ENCODE measurements at places on chromosomes 5 and 9.

GRCh38 chr5:124583469-124584350 lies 162.7 kb downstream of the ZNF608 start:
- no peak for DNase-seq

GRCh38 chr5:35954175-35954574 lies 15.8 kb upstream of the CAPSL start:
- no peak for DNase-seq

DNA sequence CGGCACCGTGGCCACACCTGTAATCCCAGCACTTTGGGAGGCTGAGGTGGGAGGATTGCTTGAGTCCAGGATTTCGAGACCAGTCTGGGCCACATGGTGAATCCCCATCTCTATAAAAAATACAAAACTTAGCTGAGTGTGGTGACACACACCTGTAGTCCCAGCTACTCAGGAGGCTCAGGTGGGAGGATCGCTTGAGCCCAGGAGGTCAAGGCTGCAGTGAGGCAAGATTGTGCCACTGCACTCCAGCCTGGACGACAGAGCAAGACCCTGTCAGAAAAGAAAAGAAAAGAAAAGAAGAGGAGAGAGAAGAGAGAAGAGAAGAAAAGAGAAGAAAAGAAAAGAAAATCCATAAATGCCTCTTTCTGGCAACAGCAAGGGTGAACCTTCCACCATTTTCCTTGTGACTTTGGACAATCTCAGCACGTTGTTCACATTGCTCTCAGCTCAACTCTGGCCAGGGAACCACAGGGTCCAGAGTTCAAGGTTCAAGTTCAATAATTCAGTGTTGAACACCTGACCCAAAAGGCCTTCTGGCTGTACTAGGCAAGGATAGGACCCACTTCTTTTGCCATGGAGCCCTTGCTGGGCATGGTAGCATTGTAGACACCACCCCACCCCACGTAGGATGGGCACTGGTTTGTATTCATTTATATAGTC lies 14.6 kb upstream of the DUSP1 start:
- no peak for DNase-seq

GRCh38 chr5:74667396-74667795 lies 17.6 kb upstream of the HEXB start:
- DNase-seq: no peak

DNA sequence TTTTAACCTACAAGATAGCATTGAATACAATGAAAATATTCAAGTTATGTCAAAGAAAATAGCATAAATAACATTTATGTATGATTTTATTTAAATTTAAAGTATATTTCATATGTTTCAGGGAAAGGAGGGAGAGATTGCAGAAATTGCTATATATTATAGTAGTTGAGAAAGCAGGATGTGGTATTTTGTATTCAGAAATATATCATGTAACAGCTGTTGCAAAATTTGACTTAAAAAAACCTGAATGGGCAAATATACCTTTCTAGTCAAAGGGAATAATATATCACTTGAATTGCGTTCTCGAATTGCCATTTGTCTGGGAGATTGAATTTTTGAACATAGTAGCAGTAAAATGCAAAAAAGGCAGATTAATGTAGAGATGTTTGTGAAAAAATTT lies 80.6 kb downstream of the PAM start:
- no peak for DNase-seq

GRCh38 chr5:132066871-132067270 lies 6.4 kb downstream of the IL3 start:
- DNase-seq: no peak

- no peak for DNase-seq
Observed at GRCh38 chr5:135631391-135631790, 52.6 kb upstream of the CXCL14 start.

- DNase-seq: no peak
Observed at GRCh38 chr5:150946351-150946905, 41.6 kb upstream of the ZNF300 start.

GRCh38 chr5:30239331-30240022 lies 954.0 kb upstream of the CDH6 start:
- DNase-seq: no peak

GRCh38 chr9:135770203-135770535 lies 68.2 kb downstream of the KCNT1 start:
- no peak for DNase-seq

GRCh38 chr9:21965401-21965951 lies 28.7 kb downstream of the CDKN2A start:
- DNase-seq: peak; percentile 16

- DNase-seq: no peak
Observed at GRCh38 chr5:106584268-106584667, 1086.5 kb downstream of the EFNA5 start.

GRCh38 chr5:140565780-140566095 lies 1.1 kb downstream of the SLC35A4 start:
- no peak for DNase-seq

GRCh38 chr9:84709056-84709455 lies 39.5 kb downstream of the NTRK2 start:
- no peak for DNase-seq

GRCh38 chr9:6506571-6506970 lies 93.6 kb downstream of the UHRF2 start:
- no peak for DNase-seq

GRCh38 chr5:133967698-133968203 lies 674 bp downstream of the C5orf15 start:
- DNase-seq: no peak

GRCh38 chr5:56666901-56667300 lies 148.4 kb upstream of the MAP3K1 start:
- no peak for DNase-seq

DNA sequence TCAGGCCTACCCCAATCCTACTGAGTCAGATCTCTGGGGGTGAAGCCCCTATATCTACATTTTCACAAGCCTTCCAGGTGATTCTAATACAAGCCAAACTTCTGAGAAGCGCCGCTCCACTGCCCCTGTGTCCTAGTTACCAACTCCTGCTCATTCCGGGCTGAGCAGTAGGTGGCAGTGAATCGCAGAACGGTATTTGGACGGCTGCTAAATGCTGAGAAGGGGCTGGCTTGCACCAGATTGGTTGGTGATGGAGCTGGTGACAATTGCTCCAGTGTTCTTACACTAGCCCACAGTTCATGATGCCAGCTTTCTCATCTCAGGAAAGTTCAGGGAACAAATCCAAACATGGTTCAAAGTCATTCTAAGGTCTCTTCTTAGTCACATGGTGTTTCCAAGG lies 31.1 kb upstream of the FGF1 start:
- no peak for DNase-seq

DNA sequence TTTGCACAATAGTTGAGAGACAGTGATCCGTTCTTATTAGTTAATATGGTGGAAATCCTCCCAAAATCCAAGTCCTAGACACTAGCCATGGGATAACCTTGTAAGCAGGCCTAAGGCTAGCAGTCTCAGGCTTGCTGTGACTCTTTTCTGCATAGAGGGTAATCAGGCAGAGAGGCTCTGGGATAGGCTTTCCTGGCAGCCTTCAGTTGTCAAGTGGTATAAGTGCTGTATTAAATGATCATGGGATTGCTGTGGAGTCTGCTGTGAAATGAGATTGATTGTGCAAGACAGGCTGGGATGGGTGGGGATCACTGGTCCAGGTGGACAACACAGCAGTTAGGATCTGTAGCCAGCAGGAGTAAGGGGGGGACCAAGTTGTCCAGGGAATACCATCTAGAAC lies 416.4 kb downstream of the TLE4 start:
- no peak for DNase-seq

DNA sequence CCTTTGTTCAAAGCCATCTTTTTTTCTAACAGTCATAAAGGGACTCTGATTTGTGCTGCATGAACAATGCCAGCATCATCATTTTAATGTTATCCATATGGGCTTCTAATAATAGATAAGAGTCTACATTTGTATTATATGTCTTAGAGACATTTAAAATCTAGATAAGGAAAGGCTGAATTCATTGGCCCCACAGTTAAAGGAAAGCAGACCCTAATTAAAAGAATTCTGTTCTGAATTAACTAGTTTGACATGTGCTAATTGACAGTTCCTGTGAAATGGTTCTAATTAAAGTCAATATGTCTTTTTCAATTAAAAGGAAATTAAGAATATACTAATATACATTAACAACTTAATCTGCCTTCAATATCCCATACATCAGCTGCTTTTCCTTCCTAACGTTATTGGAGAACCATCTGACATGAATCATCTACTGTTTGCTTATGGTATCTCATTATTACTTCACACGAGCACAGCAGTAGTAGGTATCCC lies 104.7 kb downstream of the NR2F1-AS1 start:
- no peak for DNase-seq

GRCh38 chr9:10112798-10113197 lies 500.0 kb downstream of the PTPRD start:
- DNase-seq: no peak

GRCh38 chr9:103900466-103900865 lies 193.6 kb upstream of the SMC2 start:
- no peak for DNase-seq

GRCh38 chr5:40437452-40437861 lies 242.3 kb upstream of the PTGER4 start:
- peak; percentile 5 for DNase-seq

- no peak for DNase-seq
Observed at GRCh38 chr5:111280282-111280951, 56.2 kb downstream of the CAMK4 start.

DNA sequence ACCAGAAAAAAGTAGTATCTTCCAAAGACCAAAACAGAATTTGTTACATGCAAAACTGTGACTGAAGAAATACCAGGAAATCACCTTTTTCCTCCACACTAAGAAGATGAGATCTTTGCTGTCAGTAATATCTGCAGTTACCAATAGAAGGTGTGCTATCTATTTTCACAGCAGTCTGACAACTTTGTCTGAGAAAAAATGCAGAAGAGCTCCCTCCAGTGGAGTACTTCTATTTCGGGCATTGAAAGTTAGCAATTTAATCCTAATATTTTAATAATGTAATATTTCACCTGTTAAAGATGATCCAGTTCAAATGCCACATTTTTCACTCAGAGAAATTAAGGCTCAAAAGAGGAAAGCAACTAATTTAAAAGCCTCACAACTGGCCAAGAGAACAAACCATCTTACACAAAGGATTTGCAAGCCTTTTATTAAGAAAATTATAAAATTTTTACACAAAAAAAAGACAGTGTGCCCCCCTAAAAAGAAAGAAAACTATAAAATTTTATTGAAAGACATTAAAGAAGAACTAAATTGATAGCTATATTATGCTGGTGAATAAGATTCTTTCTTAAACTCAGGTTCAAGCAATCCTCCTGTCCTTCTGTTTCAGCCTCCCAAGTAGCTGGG lies 50.6 kb downstream of the DEPDC1B start:
- no peak for DNase-seq

GRCh38 chr9:70817311-70817710 lies 304.1 kb downstream of the TRPM3 start:
- no peak for DNase-seq

GRCh38 chr9:85416715-85417114 lies 325.0 kb downstream of the AGTPBP1 start:
- no peak for DNase-seq

DNA sequence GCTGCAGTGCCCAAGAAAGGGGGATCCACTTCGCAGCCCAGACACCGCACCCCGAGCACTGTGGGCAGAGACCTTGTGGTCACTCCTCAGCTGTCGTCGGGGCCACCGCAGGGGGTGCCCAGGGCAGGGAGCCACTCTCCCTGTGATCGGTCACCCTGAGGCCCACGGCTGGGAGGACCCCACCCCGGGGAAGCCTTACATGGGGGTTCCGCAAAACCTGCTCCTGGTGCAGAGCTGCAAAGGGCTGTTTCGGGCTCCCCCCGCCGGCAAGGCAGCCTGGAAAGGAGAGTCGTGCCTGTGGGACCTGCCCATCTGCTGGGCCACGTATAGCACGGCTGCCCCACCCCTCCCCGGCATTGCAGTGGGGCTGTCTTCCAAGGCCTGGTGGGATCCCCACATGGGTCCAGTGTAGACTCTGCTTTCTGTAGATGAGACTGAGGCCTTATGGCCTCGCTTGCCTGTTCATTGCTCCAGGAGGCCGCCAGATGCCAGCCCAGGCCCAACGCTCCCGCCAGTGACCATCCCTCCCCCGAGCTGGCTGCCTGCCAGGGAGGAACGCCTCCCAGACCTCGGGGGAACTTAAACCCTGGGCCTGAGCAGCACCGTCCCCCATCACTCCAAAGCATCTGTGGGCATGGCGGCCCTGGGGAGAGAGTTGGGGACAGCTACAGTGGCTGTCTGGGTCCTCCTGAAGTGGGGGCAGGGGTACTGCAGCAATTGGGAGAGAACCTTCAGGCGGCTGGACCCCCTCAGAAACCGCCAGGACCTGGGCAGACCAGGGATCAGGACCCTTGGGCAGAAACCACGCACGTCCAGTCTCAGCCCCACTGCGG lies 1.6 kb upstream of the DNLZ start:
- no peak for DNase-seq

DNA sequence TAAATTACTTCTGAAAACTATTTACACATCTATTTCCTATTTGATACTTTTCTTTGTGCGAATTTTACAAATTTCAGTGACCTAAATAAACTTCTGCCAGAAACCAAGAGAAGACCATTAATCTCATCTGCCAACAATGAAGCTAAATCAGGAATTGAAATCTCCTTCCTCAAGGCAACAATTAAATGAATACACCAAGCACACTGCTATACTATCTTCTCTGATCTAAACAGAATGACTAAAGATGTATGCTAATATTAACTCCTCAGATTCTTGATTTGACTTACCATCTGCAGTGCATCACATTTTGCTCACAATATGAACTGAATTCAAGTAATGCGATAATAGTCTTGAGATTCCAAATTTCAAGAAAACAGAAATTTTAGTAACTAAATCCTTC lies 82.3 kb downstream of the CEP120 start:
- no peak for DNase-seq

DNA sequence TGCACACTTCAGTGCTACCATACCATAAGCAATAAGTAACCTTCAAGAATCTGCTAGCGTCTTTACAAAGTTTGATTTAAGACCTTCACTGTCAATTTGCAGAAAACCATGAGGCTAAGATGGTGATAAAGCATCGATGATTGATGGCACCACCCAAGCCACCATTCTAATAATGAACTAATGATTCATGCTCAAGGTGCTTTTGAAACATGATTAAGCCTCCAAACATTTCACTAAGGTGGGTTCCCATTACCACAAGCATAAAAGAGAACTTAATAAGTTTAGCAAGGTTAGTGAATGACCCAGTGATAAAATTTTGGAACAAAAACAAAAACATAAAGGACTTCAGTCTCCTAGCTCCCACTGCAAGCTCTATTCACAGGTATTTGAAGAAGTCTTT lies 214.7 kb downstream of the FBXL17 start:
- no peak for DNase-seq

DNA sequence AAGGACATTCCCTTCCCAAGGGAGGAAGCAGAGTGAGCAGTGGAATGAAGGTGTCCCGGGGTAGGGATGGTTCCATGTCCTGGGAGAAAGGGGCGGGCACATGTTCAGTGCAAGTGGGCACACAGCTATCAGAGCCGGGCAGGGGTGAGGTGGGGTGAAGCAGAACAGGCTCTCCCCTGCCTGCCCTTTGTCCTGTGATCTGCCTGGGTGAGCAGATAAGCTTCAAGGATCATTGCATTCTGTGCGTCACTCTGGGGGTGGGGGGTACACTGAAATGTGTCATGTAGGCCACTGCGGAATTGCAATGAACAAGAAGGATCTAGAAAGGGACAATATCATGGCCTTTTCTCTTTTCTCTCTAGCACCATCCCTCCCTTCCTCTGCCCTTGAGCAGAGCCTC lies 61.7 kb upstream of the SHB start:
- no peak for DNase-seq

GRCh38 chr9:123658792-123659191 lies 271.1 kb downstream of the DENND1A start:
- no peak for DNase-seq

GRCh38 chr5:126692971-126693370 lies 84.0 kb upstream of the LMNB1 start:
- no peak for DNase-seq
